ENCODE measurements at places on chromosomes 11 and 22.

GRCh38 chr22:29750559-29751538 lies 16.0 kb downstream of the ZMAT5 start:
- DNase-seq, result no peak

GRCh38 chr22:38618682-38619081 lies 37.5 kb downstream of the FAM227A start:
- no peak for DNase-seq

DNA sequence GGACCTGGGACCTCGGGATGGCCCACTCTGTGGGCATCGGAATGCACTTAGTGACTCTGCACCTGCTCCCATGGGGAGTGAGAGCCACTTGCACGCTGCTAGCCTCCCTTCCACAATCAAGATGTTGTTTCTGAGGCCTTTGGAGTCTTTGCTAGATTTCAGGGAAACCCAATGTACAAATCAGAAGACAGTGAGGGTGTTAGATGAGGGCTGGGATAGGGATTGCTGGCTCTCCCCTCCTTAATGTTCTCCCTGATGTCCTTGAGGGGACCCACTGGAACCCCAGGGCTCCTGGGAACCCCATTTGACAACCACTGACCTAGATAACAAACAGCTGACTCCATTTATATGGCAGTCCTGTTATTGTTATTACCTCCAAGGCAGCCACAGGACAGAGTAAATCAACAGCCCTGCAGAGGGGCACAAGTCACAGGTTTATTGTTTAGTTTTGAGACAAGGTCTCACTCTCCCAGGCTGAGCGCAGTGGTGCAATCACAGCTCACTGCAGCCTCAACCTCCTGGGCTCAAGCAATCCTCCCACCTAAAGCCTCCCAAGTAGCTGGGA lies 31.3 kb upstream of the COMT start:
- no peak for DNase-seq

GRCh38 chr11:94705891-94706615 lies 62.1 kb upstream of the AMOTL1 start:
- no peak for DNase-seq

- DNase-seq, result no peak
These were observed 344.1 kb downstream of the SOX6 start for GRCh38 chr11:16012125-16012751.

- no peak for DNase-seq
These were observed 8.4 kb downstream of the CRYBA4 start for GRCh38 chr22:26629988-26630761.

DNA sequence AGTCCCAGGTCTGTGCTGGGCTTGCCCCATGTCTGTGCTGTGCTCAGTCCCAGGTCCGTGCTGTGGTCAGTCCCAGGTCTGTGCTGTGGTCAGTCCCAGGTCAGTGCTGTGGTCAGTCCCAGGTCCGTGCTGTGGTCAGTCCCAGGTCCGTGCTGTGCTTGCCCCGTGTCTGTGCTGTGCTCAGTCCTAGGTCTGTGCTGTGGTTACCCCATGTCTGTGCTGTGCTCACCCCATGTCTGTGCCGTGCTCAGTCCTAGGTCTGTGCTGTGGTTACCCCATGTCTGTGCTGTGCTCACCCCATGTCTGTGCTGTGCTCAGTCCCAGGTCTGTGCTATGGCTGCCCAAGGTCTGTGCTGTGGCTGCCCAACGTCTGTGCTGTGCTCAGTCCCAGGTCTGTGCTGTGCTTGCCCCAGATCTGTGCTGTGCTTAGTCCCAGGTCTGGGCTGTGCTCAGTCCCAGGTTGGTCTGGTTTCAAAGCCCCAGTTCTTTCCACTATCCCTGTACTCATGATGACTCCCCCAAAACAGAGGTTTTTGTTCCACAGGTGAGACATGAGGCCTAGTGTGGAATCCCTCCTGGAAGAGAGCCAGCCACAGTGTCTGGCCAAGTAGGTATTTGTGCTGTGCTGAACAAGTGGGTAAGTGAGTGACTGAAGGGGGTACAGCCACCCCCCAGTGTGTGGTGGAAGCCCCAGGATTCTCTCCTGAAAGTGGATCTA lies 34.8 kb downstream of the IRAG1 start:
- DNase-seq, result no peak

GRCh38 chr11:121829159-121829643 lies 286.8 kb downstream of the BLID start:
- DNase-seq, result no peak

GRCh38 chr11:128095466-128095981 lies 491.8 kb downstream of the ETS1 start:
- no peak for DNase-seq

GRCh38 chr11:87284306-87284705 lies 246.6 kb downstream of the TMEM135 start:
- DNase-seq, result no peak

DNA sequence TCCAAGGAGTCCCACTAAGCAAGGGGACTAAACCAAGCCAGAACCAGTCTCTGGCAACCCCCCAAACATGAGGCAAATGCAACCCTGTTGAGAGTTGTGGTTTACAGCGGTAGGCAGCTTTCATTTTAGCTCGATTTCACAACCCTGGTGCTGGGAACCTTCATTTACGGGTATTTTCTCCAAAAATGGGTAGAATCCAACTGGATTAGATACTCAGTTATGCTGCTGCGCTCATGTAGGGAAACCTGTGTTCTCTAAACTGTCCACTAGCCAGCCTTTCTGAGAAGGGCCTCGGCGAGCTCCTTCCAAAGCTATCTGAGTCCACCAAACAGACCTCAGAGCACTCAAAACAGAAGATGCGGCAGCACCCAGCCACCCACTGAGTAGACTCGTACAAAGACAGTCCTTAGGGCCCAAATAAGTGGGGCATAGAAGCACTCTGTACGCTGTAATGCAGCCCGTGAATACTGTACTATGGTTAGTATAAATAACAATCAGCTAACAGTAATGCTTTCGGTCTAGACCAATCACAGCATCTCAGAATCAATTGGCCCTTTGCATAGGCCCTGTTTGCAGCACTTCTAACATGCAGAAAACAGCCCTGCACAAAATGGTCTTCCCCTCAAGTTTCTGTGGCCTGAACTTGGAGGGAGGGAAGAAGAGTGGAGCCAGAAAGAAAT lies 104.7 kb downstream of the ETS1 start:
- DNase-seq, result no peak

GRCh38 chr11:82981852-82982251 lies 80.3 kb downstream of the DDIAS start:
- no peak for DNase-seq

- no peak for DNase-seq
These were observed 59.5 kb downstream of the SMIM38 start for GRCh38 chr11:69215216-69215615.

- DNase-seq, result no peak
These were observed 17.6 kb downstream of the F2 start for GRCh38 chr11:46736615-46737014.

DNA sequence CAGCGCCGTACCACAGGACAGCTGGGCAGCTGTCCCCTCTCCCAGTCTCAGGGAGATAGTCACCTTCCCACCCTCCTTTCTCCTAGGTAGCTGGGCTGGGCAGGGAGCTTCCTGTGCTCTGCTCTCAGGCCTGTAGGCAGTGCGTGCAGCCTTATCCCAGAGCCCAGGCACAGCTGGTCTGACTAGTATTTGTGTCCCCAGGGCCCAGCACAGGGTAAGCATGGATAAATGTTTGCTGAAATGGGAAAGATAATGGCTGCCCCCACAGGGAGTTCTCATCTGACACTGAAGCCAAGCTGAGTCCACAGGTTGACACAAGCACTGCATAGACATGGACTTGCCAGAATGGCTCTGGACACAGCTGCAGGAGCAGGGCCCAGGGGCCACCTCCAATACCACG lies 9.8 kb downstream of the SLC15A3 start:
- DNase-seq, result peak; percentile 62

- no peak for DNase-seq
These were observed 611 bp upstream of the USP2 start for GRCh38 chr11:119382101-119382500.

DNA sequence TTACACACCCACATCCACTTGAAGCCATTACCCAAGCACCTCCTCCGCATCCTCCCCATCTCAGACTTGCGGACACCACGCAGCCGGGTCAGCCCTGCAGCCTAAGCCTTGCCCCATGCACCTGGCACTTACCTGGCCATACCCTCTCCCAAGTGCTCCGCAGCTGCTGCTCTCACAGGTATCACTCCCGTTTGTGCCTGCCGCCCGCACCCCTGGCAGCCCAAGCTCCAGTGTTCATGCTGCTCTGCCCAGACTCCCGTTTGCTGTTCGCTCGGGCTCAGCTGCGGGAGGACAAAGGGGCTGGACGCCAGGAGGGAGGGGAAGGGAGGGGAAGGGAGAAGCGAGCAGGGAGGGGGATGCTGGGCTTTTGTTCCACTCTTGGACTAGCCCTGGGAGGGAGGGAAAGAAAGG lies at the start of gene KLHL35:
Gene KLHL35 (minus strand): TSS at position 293 of the 411 bp plus-strand sequence. CDS start 2,574 bp downstream, outside the sequence.
- DNase-seq, result peak; percentile 25

DNA sequence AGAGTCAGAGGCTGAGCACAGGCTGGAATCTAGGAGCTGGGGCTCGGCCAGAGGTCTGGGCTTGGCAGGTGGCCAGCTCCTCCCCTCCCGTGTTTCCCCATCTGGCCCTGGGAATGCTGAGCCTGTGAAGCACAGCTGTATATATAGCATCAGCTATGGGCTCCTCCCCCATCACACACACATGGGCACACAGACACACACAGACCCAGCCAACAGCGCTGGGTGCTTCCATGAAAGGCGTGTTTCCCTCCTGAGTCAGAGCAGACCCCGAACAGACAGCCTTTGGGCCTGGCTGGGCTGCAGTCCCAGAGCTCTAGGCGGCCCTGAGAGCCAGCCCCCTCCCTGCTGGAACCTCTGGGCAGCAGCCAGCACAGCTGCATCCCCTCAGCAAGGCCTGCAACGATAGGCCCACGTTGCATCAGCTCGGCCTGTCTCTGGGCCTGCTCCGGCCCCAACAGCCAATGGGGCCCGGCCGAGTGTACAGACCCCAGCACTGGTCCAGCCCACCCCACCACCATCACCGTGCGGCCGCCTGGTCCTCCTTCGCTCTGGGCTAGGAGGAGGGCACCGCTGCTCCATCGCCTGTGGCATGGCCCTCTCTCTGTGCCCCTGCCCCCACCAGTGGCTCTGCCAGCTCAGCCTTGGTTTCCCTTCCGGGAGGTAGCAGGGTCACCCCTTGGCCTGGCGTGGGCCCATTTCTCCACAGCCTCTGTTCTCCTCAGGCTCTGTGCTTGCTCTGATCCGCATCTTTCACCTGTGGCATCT lies 7.6 kb upstream of the SERPINH1 start:
- DNase-seq, result peak; percentile 60

GRCh38 chr11:132886335-132886734 lies 646.0 kb downstream of the OPCML start:
- DNase-seq, result no peak

DNA sequence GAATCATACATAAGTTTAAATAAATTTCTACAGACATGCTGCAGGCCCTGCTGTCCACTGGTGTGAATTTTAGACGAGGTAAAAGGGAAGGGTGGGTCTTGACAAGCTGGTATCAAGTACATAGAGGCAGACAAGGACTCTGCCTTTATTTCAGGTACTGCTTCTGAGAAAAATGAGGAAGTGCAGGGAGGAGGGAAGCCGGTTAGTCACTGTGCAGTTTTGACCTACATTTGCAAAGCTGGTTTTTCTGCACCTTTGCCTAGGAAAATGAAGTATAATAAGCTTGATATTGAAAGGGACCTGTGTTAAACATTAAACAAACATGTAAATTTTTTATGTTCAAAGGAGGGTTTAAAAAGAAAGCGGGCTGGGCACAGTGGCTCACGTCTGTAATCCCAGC lies 24.6 kb downstream of the TMEM45B start:
- no peak for DNase-seq

DNA sequence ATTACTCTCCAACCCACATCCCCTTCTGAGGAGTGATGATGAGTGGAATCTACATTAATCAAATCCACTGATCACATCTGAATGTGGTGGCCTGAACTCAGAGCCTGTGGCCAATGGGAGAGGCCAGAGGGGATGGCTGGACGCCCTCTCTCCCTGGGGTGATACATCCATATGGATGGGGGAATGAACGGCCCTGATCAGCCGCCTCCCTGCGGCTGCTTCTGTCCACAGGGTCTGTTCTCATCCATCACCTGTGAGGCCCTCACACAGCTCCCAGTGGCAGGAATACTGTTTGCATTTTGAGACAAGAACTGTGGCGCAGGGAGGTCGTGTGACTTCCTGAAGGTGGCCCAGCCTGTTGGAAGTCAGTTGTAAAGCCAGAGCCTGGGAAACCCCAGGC lies 78.3 kb upstream of the SHISAL1 start:
- DNase-seq, result peak; percentile 7

GRCh38 chr22:37744589-37744988 lies 47.7 kb downstream of the TRIOBP start:
- DNase-seq, result no peak

DNA sequence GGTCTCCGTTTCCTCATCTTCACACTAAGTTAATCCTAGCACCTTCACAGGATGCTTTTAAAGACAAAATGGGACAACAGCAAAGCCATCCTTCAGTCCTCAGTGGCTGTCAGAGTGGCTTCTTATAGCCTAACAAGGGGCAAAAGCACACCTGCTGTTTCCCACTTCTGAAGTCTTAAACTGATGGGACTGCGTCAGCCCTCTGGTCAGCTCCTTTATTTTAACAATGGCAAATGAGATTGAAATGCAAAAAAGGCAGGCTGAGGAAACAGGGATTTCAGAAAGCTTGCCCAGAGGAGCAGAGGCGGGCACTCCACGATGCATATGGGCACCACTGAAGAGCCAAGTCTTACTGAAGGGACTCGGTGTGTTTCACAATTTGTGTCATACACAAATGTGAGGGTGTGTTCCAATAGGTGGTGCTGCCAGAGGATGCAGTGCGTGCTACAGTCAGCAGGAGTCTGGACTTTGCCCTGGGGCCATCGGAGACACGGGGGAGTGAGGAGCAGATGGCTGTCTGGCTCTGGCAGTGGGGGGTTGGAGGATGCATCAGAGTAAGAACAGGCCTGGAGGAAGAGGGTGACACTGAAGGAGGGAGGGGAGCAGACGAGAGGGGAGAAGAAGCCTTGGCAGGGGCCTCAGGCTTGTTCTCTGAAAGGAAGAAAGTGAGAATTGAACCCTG lies 47.3 kb downstream of the TENM4 start:
- DNase-seq, result peak; percentile 63

GRCh38 chr11:119759324-119759723 lies 30.3 kb upstream of the NECTIN1 start:
- DNase-seq, result no peak

GRCh38 chr11:2807801-2808241 lies 77.8 kb downstream of the CDKN1C start:
- no peak for DNase-seq

DNA sequence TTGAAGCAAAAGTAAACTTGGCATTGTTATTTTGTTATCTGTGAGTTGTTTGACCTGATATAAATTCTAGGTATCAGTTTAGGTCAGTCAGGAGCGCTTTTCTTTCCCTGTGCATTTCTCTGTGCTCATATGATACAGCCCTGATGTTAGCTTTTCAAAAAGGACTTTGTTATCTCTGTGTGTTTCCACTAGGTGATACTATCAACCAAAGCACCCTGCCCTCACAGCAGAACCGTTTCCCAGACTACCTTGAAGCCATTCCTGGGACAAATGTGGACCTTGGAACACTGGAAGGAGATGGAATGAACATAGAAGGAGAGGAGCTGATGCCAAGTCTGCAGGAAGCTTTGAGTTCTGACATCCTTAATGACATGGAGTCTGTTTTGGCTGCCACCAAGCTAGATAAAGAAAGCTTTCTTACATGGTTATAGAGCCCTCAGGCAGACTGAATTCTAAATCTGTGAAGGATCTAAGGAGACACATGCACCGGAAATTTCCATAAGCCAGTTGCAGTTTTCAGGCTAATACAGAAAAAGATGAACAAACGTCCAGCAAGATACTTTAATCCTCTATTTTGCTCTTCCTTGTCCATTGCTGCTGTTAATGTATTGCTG lies 87.7 kb upstream of the BIRC3 start:
- DNase-seq, result no peak
